ENCODE measurements at places on chromosomes 7 and 10.

DNA sequence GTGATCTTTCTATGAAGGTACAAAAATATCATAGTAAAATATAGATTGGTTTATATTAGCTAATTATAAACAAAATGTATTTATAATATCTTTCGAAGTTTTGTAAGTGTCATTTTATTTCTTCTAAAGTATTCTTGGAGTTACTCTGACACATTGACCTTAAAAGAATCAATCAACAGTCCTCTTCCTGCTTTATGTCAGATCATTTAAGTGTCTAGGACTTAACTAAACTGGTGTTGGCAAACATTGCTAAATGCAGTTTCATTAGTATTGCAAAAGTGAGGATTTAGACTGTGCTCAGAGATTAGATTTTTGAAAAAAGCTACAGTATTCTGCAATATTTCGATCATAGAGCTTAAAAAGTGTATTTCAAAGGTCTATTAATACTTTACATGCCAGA is 10.3 kb downstream of the GLCCI1 start:
- no peak for DNase-seq

DNA sequence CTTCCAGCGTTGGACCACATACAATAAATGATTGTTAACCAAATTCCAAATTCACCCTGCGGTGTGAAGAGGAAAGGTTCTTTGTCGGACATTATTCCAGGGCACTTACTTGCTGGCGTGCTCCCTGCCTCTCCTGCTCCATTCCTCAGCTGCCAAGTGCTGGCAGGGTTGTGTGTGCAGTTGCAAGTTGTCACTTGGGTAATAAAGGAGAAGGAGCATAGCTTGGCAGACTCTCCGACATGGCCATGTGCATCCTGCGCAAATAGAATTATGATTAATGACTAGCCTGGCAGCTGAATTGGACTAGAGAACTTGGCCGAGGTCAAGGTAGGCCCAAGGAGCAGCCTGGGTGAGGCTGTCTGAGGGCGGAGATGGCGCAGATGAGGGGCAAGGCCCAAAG is 92.3 kb upstream of the ELMO1 start:
- no peak for DNase-seq

DNA sequence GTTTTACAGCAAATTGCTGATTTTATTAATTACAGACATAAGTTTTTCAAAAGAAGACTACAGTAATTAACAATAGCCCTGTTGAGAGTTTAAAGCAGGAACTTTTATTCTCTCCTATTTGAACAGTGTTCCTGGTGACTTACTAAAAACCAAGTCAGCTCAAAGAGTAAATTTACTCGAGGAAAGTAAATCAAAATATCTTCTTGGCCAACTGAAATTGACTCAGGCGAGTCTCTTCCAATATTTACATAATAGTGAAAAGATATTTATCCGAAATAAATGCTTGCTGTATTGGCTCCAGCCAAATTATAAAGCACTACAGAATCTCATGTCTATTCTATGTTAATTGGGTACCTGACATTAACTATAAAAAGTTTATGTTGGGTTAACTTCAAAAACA is 13.2 kb downstream of the CYTH3 start:
- DNase-seq, result no peak

GRCh38 chr7:44440577-44441078 is 49.8 kb downstream of the NUDCD3 start:
- DNase-seq, result no peak

- DNase-seq, result no peak
These were observed 399.0 kb upstream of the C7orf33 start for GRCh38 chr7:148191391-148192065.

DNA sequence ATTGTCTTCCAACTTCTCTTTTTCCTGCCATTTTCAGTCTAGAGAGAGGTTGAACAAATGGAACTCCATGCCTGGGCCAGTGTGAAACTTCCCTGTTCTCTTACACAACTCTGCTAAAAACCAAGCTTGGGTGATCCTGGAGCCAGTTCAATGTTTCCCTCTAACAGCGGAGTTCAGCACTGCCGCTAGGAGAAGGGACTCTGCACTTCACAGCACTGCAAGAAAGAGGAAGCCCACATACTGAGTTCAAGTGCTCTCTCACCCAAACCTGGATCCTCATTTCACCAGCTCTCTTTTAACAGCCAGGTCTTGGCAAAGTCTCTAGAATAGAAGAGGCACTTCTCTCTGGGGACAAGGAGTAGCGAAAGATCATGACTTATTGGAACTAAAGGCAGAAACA is 18.8 kb downstream of the FOXI2 start:
- DNase-seq, result no peak

GRCh38 chr7:38716397-38716796 is 85.2 kb upstream of the AMPH start:
- no peak for DNase-seq

DNA sequence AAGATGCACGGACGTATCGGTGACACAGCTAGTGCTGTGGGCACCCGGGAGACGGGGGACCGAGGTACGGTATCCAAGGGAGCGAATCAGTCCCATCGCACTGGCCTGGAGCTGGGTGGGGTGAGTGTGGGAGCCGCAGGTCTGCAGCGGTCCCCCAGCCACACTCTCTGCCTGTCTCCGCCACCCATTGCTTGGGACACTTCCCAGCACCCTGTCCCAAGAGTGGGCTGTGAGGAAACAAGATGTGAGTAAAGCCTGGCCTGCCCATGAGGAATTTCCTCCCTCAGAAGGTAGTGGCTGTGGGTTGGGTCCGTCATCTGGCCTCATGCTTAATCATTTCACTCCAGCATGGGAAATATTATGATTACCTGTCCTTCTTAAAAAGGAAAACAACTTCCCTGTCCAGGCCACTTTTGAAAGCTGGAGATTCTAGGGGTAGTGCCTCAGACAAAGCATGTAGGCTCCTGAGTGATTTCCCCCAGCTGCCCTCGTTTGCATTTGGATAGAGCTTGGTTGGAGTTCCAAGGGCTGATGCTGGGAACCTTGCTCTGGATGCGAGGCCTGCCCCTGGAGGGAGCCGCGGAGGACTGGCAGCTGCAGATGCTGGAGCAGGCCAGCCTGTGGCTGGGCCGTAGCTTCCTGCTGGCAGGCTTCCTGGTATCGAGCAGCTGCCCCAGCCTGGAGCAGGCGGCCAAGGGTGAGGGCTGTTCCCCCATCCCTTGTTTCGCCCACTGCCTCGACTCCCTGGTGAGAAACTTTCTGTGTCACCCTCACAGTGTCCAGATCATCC is 6.2 kb upstream of the ACTR3C start:
- no peak for DNase-seq

GRCh38 chr7:11171569-11172192 is 198.0 kb downstream of the PHF14 start:
- DNase-seq, result no peak

- DNase-seq, result no peak
These were observed at the start of gene MYO3A for GRCh38 chr10:25933653-25934608. TSS of gene MYO3A (plus strand) at chr10:25934229. CDS start at chr10:25952111, 17,882 bp downstream.

DNA sequence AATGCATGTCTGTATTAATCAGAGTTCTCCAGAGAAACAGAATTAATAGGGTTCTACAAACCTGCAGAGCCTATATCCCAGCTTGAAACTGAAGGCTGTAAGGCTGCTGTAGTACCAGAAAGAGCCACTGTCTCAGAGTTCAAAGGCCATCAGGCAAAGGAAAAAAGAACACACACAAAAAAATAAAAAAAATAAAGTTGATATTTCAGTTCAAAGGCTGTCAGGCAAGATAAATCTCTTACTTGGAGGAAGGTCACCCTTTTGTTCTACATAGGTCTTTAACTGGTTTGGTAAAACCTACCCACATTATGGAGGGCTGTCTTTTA is 12.0 kb upstream of the TMEM26 start:
- no peak for DNase-seq

DNA sequence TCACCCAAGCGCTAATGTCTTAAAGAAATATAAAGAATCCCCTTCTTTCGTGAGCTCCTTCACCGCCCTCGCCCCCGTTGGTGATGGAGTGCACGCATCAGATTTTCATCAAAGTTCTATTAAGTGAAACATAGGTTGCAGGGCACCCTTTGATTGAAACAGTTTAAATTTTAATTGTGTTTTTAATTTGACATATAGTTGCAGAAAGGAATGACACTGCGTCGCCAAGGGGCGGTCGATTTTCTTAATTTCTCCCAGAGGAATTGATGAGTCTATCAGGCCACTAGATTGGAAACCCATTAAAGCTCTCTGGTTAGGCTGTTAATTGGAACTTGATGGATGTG is 4.1 kb upstream of the HMX2 start:
- DNase-seq, result no peak

GRCh38 chr10:89556600-89556999 is 21.2 kb upstream of the SLC16A12 start:
- DNase-seq, result no peak

DNA sequence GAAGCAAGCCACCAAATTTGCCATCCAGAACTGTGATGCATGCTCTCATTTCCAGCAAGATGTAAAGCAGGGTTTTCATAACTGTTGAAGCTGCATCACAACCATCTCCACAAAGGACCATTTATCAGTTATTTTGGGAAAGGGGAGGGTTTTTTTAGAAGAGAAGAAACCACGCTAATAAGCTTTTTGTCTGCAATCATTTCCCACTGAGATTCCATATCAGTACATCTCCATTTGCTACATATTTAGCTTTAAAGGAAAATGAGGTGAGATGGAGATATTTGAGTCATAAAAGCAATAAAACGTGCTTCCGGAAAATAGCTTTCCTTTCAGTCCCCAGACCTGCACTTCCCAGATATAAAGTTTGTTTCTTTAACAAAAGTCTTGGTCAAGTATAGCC is 258.2 kb downstream of the FRMD4A start:
- no peak for DNase-seq

GRCh38 chr10:17616403-17617030 is 657 bp downstream of the HACD1 start:
- DNase-seq, result no peak

DNA sequence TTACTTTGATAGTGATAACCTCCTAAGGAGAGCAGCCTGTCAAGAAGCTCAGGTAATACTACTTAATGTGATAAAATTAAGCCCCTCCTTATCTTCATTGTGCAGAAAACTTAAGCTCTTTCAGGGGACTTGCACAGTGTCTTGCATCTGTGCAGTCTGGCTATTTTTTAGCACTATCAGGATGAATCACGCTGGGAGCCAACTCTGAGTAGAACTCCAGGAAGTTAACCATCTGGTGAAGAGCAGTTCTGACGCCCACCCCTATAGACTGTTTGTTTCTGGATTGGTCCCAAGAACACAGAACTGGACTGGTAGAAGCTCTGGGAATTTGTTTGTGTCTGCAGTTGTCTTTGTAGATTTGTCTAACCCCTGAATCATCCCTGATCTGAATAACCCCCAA is 41.9 kb downstream of the AGK start:
- no peak for DNase-seq

DNA sequence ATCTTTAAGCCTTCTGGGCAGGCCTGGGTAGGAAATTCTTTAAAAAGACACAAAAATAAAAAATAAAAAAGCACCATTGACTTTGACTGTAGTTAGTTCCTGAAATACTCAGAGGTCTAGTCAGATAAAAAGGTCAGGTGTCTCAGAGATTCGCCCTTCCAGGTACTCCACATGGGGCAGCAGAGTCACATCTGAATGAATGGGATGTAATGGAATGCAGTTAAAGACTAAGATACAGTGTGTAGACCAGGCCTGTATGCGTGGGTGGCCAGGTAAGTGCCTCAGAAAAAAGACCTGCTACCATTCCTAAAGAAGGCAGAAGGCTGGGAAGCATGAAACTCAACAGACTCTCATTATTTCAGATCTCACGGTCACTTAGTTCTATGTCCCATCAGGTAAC is 68.6 kb upstream of the SEM1 start:
- DNase-seq, result no peak

DNA sequence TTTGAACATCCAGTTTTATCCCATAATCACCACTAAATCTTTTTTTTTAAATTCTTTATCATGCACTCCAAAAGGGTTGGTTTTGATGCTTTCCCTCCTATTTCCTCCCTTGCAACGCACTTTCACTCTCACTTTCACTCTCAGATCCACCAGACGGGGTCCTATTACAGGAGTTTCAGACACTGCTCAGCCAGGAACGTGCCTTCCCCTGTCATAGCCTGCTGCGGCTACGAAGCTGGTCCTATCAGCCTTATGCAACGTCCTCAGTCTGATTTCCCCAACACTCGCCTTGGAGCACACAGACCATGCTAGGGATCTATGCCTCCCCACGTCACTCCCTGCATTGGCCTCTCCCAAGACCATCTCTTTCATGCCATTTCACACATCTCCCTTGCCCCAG is 23.4 kb downstream of the ZPBP start:
- no peak for DNase-seq

- DNase-seq, result no peak
These were observed 20.0 kb downstream of the KCP start for GRCh38 chr7:128890306-128891109.

- DNase-seq, result peak; percentile 86
These were observed 95.5 kb downstream of the CTBP2 start for GRCh38 chr10:125064681-125065492.

GRCh38 chr7:50981743-50982142 is 199.0 kb upstream of the GRB10 start:
- DNase-seq, result no peak

GRCh38 chr7:8197994-8198698 is 63.8 kb downstream of the ICA1 start:
- DNase-seq, result no peak

DNA sequence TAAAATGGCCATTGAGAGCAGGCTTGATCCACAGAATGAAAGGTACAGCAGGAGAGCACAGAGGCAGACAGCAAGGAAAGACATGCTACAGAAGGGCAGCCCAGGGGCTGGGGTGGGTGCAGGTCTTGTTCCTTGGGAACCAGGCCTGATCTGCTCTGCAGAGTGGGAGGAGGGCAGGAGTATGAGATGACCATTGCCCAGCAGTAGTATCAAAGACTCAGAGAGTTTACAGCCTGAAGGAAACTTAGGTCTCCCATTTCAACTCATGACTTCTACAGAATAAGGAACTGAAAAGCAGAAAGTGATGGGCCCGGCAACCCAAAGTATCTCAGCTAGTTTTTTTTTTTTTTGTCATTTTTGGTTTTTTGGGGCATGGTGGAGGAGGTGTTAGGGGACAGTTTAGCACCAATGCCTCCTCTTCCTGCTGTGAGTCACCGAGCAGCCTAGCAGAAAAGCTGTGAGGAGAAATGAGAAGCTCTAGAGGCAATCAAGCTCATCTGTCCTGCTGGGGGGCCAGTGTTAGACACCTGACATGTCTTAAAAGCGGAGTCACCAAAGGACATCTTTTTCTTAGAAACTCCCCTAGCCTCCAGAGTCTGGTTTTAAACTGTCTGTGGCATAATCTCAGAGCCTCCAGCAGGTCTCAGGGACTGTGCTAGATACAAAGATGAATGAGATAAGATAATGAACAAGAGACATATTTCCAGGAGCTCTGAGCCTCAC is 34.3 kb upstream of the HERPUD2 start:
- no peak for DNase-seq

- DNase-seq, result no peak
These were observed 70.3 kb upstream of the GSDME start for GRCh38 chr7:24827589-24827988.

- no peak for DNase-seq
These were observed 73.6 kb upstream of the NEBL start for GRCh38 chr10:20970708-20971107.
